ENCODE measurements at places on chromosomes 13 and 19.

DNA sequence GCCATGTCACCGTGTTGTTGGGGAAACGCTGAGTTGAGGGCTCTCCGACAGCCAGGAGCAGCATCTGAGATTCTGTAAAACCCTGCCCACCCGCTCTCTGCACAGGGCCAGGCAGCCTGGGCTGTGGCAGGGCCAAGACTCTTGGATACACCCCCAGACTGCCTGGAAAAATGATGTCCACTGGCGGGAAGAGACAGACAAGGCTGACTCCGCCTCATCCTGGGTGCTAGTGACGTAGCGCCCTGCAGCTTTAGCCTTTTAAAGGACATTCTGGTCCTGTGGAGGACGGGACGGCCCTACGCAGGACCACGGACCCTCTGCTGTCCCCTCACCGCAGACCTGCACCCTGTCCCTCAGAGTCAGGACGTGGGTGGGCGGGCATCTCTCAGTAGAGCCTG lies 20.7 kb upstream of the LILRA2 start:
- H3K27me3 ChIP-seq = no peaks in the 10 kb centered on the region
- H3K4me1 ChIP-seq = no peaks in the 10 kb centered on the region
- no peak overlapping the region for H3K27ac ChIP-seq

- no peak for DNase-seq
- no peaks in the 10 kb centered on the region for H3K4me1 ChIP-seq
- H3K4me3 ChIP-seq = no peak overlapping the region
- no peaks in the 10 kb centered on the region for H3K27me3 ChIP-seq
- no peak overlapping the region for H3K27ac ChIP-seq
- H3K36me3 ChIP-seq = no peaks in the 10 kb centered on the region
Measured at GRCh38 chr19:4140237-4140711, 13.2 kb upstream of the CREB3L3 start.

GRCh38 chr13:31038834-31039552 lies 106.5 kb downstream of the TEX26 start:
- no peak overlapping the region for H3K27ac ChIP-seq
- no peak for DNase-seq
- no peak overlapping the region for H3K4me3 ChIP-seq
- no peaks in the 10 kb centered on the region for H3K4me1 ChIP-seq

GRCh38 chr13:113437408-113438010 lies 15.8 kb downstream of the ADPRHL1 start:
- no peak for DNase-seq
- H3K27ac ChIP-seq = no peak overlapping the region
- no peaks in the 10 kb centered on the region for H3K27me3 ChIP-seq
- H3K4me1 ChIP-seq = no peaks in the 10 kb centered on the region

DNA sequence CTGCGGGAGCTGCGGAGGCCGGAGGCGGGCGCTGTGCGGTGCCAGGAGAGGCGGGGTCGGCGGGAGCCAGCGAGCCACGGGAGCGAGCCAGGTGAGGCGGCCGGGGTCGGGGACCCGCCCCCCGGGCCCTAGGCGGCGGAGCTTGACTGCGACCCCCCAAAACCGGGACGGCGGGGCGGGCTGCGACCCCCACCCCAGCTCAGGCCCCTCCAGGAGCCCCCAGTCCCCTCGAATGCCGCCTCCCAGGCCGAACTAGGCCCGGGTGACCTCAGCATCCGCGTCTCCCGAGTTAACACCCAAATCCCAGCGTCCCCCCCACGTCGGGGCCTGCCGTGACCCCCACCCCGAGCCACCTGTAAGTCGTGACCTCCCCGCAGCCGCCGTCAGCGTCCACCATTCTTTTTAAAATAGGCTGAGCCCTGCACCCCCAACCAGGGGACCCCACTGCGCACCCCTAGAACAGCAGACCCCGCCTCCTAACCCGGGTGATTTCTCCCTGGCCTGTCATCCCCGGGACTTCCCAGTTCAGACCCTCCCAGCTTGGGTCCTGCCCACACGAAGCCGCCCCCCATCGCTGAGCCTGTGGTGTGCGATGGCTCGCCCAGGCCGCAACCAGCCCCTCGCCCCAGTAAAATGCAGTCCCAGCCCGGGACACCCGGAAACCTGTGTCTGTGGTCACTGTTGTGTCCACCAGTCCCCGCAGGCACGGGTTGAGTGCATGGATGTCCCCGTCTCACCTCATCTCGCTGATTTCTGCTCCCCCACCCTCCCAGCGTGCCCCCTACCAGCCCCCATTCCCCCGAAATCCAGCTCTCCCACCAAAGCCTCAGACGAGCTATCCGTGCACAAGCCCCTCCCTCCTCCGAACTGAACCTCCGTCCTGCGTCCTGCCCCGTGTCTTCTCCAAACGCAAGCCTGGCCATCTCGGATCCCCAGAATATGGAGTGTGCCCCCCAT lies 551 bp downstream of the FZR1 start:
- H3K4me3 ChIP-seq = peak overlapping the region; percentile 79
- no peaks in the 10 kb centered on the region for H3K27me3 ChIP-seq
- H3K27ac ChIP-seq = peak overlapping the region; percentile 97
- DNase-seq = no peak

DNA sequence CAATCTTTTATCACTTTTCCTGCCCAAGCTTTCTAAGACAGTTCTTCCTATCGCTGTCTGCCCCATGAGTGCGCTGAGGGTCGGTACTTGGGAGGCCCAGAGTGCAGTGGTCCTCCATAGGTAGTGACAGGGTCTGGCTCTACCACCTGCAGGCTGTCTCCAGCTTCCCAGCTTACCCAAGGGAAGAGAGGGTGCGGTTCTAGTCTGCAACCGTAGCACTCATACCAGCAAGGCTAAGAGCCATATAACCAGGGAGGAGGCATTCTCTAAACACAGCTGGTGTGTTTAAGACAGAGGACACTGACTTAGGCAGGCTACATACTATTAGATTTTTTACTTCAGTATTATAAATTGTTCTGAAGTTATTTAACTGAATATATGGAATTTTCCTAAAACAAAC lies 8.2 kb downstream of the PROZ start:
- DNase-seq = no peak
- no peaks in the 10 kb centered on the region for H3K4me1 ChIP-seq

- H3K36me3 ChIP-seq = no peaks in the 10 kb centered on the region
- no peak overlapping the region for H3K4me3 ChIP-seq
- H3K4me1 ChIP-seq = no peaks in the 10 kb centered on the region
- no peak overlapping the region for H3K27ac ChIP-seq
- H3K27me3 ChIP-seq = no peaks in the 10 kb centered on the region
- DNase-seq = no peak
Measured at GRCh38 chr13:93467175-93467574, 240.6 kb downstream of the GPC6 start.

GRCh38 chr13:43054803-43055802 lies 31.7 kb downstream of the DNAJC15 start:
- H3K4me1 ChIP-seq = peaks cover 26% of the 10 kb centered on the region
- H3K27me3 ChIP-seq = no peaks in the 10 kb centered on the region
- no peaks in the 10 kb centered on the region for H3K36me3 ChIP-seq
- no peak for DNase-seq

DNA sequence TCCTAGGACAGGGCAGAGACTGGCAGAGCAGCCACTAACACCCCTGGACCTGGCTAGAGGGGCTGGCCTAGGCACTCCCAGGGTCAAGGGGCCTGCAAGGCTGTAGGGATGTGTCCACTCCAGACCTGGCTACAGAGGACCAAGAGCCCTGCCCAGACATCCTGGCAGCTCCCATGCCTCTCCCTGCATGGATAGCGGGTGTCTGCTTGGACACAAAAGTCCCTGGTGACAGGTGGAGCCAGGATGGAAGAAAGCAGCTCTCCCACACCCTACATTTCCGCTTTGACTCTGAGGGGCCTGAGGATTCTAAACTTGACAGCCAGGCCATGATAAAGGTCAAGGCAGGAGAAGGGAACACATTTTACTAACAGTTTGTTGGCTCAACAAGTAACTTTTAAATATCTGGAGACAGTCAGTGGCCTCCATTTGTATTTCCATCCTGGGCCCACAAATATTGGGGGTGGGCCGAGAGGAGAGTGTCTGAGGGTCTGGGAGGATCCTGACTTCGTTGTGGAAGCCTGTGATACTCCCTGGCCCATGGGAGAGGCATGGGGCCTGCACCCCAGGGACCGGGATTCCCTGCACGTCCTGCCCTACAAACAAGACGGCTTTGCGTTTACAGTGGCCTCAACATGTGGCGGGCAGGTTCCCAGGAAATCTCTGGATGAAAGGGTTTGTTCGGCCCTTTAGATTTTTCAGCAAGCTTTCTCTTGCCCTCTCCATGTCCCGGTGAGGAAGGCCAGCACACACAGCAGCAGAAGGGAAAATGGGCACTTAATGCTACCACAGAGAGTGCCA lies 19.8 kb upstream of the SLC7A9 start:
- H3K4me1 ChIP-seq = no peaks in the 10 kb centered on the region
- H3K27me3 ChIP-seq = no peaks in the 10 kb centered on the region
